ENCODE measurements at places on chromosomes 7 and 10.

DNA sequence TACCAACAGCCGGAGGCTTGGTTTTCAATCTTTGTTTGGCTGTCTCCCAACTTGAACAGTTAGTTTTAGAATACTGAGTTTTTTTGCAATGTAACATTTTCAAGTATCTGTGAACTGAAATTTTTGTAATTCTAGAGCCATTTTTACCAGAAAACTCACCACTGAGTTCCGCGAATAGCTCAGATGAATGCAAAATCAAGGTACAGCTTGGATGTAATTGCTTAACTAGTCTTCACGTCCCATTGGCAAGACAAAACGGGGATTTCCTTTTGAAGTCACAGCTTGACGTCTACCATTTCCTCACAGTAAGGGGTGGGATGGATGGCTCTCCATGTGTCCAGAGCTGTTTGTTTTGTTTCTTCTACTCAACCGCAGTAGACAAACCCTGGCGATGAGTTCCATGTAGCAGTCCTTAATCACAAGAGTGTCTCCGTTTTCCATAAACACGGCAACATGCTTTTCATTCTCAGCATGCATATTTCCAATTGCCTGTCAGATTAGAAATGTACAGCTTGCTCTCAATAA, 55.8 kb upstream of the FGFR2 start:
- DNase-seq: no peak

DNA sequence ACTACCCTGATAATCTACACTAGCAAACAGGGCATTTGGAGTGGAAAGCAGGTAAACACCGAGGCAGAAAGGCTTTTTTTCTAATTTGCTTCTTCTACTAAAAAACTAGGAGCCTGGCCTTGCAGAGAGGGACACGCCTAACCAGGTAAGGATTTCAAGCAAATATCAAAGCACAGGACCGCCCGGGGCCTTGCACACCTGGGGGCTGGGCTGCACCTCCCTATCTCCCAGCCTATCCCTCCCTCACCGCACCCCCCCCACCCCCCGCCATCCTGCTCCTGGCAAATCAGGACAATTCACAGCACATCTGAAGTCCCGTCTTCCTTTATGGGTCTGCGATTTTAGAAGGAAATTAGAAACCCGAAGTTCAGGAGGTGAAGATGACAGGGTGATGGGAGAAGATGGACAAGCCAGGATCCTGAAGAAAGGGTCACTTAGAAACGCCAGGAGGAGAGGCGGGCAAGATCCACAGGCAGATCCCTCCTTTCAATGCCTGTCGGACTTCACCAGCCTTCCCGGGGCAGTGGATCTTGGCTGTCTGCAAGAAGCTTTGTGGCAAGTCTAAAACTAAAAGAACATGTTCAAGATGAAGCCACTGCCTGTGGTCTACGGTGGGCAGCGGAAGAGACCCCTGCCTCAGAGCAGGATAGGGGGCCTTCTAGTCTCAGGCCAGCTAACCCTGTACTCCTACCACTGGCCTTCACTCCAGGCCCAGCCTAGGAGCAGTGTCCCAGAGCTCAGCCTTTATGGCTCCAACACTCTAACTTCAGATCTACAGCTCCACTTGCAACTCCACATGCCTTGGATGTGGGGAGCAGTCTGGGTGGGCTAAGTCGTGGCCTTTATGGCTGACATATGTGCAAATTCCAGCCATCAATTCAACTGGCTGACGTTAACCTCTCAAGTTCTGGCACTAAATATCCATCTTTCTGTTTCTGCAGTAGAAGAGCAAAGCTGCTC, 43.9 kb downstream of the TNS3 start:
- no peak for DNase-seq

DNA sequence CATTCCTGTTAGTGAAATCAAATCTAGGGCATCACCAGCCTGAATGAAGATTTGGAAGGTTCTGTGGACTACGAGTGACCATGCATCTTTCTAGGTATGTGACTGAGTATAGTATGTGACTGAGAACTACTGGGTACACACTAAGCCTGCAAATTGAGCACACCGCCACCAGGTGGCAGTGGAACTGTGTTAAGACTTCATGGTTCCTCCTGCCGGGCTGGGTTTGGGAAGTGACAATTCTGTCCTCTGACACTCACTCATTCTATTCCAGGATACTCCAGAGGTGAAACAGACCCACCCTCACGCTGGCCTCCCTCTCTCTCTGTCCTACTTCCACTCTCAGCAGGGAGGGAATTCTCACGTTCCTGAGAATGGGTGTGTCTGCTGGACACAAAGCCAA, 84.0 kb upstream of the TMEM248 start:
- DNase-seq: peak; percentile 33

- peak; percentile 37 for DNase-seq
Observed at GRCh38 chr7:128672927-128673517, 930 bp downstream of the GARIN1A start.

DNA sequence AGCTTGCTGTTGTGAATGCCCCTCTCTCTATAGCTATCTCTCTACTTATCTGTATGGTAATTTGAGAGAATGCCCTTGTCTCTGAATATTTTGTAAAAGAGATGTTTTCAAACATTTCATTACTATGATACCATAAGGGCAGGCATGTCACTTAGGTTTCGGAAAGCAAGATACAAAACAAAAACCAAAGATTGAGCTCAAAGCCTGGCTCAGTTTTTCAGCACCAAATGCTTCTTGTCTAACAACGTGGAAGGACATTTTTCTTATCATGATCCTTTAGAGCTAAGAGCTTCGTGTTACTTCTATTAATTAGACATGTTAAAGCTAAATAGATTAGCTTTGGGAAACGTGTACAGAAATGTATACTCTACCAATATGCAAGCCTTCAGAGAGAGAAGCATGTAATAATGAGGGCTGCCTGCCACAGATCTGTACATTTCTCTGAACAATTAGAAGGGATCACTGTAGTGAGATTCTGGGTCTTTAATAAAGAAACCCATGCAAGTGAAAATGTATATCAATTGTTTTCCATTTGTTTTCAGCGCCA, 148.9 kb downstream of the ARID5B start:
- DNase-seq: no peak

- no peak for DNase-seq
Observed at GRCh38 chr10:80609331-80609730, 71.6 kb downstream of the SH2D4B start.

DNA sequence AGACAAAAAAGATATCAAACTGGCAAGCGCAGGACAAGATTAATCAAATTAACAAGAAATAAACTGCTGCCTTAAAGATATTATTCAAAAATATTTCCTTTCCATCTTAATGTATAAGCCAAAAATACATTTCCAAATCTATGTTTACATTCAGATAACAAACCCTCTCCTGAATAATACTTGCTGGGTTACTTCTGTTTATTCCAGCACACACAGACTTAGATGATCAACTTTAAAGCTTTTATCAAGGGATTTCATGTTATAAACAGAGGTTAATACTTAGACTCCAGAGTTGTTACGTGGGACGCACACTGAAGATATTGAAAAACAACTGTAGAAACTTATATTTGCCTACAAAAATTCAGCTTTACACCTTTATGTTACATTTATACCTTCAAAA, 33.6 kb downstream of the LMOD2 start:
- no peak for DNase-seq

GRCh38 chr10:120514035-120514620, 57.1 kb downstream of the PLPP4 start:
- DNase-seq: peak; percentile 83

DNA sequence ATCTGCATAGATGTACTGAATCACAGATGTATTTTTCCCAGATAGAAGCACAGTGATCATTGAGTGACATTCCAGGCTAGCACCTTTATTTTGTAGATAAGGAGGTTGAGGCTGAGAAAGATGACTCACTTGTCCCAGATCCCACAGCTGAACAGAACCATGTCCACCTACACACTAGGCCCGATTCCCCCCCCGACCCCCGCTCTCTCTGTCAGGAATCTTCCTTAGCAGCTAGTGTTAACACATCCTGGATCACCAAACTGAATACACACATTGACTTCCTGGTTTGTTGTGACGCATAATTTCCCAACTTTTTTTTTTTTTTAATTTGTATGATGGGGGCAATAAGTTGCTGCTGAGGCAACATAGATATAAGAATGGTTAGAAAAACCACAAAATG, 5.2 kb downstream of the SFMBT2 start:
- DNase-seq: no peak

DNA sequence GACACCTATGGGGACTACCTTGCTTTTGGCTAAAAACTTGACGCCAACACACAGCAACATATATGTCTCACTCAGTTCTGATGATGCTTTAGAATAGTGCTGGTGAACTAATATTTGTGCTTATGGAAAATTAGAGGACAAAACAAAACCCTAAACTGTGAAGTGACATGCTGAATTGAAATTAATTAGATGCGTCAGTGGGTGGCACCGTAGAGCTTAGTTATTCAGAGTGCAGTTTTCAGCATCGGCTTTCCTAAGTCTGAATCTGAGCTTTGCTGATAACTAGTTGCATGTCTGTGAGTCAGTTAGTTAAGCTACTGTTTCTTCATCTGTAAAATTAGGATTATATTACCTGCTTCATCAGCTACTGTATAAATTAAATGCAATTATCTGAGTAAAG, 245.0 kb upstream of the SORCS1 start:
- DNase-seq: peak; percentile 45

DNA sequence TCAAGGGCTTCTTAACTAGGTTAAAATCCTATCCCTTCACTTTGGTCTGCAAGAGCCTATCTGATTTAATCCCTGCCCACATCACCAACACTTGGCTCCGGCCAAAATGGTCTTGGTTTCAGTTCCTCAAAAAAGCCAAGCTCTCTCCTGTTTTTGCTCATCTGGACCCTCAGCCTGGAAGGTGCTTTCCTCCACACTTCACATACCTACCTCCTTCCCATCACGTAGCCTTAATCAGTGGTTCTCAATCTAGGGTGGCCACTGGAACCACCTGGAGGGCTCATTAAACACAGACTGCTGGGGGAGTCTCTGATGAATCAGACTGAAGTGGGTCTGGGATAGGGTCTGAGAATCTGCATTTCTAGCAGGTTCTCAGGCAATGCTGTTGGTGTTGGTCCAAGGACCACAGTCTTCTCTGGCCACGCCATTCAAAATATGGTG, 227.0 kb upstream of the AOAH start:
- DNase-seq: no peak

GRCh38 chr7:44665531-44666213, 59.2 kb downstream of the OGDH start:
- no peak for DNase-seq
